ENCODE measurements at places on chromosomes 4 and X.
A peak's percentile ranks its signal among the peaks of the same experiment; 100 is the strongest.

DNA sequence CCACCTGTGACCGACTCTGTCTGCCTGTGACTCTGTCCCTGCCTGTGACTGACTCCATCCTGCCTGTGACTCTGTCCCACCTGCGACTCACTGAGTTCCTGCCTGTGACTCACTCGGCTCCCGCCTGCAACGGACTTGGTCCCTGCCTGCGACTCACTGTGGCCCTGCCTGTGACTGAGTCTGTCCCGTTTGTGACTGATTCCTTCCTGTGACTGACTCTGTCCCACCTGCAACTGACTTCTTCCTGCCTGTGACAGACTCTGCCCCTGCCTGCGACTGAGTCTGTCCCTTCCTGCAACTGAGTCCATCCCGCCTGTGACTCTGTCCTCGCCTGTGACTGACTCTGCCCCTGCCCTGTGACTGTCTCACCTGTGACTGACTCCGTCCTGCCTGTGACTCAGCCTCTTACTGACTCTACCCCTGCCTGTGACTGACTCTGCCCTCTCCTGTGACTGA lies 9.6 kb upstream of the UVSSA start:
- no peak for DNase-seq

- DNase-seq = no peak
Observed at GRCh38 chr4:108954880-108955279, 192.0 kb upstream of the ETNPPL start.

- no peak for DNase-seq
Observed at GRCh38 chrX:776061-776460, 145.5 kb downstream of the SHOX start.

- no peak for DNase-seq
Observed at GRCh38 chr4:80731436-80731835, 299.1 kb upstream of the BMP3 start.

DNA sequence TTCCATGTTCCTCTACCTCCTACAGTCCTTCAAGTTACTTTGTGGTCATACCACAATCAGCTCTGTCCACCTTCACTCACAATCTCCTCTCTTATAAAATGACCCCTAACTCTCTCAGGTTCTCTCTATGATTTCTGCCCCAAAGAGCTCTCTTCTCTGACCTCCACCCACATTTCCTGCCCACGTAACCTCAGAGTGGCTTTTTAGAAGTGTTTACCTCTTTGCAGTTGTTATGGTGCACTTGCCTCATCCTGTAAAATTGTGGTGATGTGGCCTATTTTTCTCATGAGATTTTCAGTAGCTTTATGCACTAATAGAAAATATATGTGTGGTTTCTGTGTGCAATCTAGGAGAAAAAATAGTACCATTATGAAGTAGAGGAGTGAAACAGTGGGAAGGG lies 215.8 kb downstream of the PACRGL start:
- DNase-seq = no peak

GRCh38 chr4:119794681-119795080 lies 166.1 kb upstream of the PDE5A start:
- DNase-seq = no peak

DNA sequence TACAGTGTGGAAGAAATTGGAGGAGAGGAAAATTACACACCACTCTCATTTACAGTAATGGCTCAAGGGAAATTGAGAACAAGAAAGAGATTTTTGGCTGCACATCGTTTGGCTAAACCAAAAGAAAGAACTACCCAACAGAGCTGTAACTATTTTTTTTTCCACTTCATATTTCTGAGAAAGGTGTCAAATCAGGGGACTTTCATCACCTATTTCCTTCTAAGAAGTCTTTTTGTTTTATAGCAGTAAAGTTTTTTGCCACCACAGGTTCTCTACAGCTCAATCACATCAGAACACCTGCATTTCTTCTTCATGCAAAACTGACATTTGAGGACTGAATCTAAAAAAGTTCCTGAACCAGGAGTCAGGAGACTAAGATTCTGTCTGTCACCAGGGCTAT lies 57.5 kb upstream of the TNIP3 start:
- no peak for DNase-seq

GRCh38 chr4:145176641-145177432 lies 3.6 kb downstream of the OTUD4 start:
- no peak for DNase-seq

DNA sequence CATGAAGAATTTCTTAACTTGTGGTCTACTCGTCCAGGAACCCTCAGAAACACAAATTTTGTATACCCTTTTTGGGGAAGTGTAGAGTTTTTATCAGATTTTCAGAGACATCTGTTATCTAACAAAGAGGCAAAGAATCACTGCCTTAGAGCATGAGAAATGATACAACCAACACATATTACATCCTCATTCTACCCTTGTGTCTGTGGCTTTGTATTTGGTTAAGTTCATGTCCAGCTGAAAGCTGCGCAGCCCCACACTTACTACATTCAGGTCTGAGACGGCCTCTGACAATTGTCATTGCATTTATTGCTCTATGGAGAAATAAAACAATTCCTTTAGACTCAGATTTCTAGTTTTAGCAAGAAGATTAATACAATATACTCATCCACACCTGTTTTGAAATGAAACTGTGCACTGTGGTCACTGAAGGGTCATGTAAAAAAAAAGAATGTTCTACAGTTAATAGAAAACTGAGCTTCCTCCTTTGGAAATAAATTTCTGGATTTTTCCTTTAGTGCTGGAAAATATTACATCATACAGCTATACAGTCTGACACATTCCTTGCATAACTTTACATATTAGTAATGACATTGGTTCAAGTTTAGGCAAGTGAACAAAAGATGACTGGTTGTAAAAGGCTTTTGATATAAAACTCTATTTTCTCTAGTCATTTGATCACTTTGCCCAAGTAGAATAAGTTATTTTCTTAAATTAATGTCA lies 39.8 kb downstream of the GLRB start:
- no peak for DNase-seq

DNA sequence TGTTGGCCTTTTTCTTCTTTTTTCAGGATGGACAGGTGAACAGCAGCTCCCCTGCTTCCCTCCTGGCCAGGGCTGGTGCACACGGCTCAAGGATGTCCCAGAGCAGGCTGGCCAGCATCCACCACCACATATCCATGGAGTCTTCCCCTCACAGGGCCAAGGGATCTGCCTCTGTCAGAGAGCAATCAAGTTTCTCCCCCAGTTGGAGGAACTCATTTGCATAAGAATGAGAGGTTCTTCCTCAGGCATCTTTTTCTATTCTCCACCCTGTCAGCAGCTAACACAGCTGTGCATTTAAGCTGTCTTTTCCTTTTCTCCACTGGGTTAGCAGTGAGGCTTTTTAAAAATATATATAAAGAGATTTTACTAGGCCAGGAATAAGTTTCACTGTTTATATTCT lies 143.8 kb downstream of the ANAPC10 start:
- no peak for DNase-seq

- DNase-seq = no peak
Observed at GRCh38 chr4:81919810-81920209, 448.1 kb upstream of the RASGEF1B start.

GRCh38 chr4:15402974-15403373 lies 24.9 kb upstream of the C1QTNF7 start:
- no peak for DNase-seq

- DNase-seq = no peak
Observed at GRCh38 chr4:55499495-55499894, 47.2 kb downstream of the CLOCK start.

GRCh38 chr4:150131581-150132228 lies 53.5 kb downstream of the DCLK2 start:
- DNase-seq = no peak

- DNase-seq = peak; percentile 88
Observed at GRCh38 chrX:54921427-54922021, 900 bp downstream of the TRO start.

DNA sequence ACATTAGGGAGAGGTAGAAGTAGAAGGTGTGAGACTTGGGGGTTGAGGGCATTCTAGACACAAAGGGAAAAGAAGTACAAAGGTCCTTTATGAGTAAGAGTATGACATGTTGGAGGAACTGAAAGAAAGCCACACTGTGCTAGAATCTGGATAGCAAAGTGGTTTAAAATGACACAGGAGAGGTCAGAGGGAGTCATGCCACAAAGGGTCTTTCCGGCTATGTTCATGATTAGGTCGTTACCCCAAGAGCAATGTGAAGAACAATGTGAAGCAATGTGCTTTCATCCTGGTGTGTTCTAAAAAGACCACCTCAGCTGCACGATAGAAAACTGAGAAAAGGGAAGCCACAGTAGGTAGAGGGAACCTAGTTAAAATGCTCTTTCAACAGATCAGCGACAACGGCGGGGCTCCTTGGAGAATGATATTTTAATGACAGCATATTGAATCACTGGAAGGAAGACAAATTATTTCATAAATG lies 29.2 kb downstream of the SMIM14 start:
- DNase-seq = no peak

- DNase-seq = no peak
Observed at GRCh38 chrX:34503119-34503518, 154.0 kb downstream of the TMEM47 start.

DNA sequence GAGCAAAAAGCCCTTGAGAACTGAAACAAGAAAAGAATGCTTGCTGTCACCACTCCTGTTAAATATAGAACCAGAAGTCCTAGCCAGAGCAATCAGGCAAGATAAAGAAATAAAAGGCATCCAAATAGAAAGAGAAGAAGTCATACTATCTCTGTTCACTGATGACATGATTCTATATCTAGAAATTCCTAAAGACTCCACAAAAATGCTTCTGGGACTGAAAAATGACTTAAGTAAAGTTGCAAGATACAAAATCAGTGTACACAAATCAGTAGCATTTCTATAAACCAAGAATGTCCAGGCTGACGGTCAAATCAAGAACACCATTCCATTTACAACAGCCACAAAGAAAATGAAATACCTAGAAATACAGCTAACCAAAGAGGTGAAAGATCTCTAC lies 552.7 kb upstream of the SLIT2 start:
- no peak for DNase-seq

- no peak for DNase-seq
Observed at GRCh38 chr4:40520533-40520932, 109.1 kb downstream of the RBM47 start.

DNA sequence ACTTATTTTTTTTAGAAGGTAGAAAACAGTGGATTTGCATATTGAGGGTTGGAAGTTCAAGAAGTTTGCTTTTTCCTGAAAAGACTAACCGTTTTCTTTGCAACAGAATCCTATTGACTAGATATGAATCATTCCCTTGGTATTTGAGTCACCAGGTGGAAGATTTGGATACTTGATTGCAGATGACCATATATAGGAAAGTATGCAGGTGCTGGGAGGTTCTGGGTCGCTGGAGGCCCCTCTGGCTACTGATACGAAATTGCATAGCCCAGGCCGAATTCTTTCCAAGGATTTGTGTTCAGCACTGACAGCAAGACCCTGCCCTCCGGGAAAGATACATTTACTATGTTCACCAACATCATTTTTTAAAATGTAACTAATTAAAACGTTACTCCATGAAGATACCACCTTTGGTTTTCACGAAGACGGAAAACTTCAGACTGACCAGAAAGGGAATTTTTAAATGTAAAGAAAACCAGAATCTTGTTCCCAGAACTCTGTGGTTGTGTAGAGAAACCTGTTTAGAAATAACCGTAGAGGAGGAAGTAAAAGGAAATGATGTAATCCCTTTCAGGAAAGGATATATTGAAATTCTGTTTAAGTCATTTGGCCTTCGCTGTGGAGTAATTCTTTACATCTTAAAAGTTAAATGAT lies 946 bp downstream of the ANXA3 start:
- no peak for DNase-seq

DNA sequence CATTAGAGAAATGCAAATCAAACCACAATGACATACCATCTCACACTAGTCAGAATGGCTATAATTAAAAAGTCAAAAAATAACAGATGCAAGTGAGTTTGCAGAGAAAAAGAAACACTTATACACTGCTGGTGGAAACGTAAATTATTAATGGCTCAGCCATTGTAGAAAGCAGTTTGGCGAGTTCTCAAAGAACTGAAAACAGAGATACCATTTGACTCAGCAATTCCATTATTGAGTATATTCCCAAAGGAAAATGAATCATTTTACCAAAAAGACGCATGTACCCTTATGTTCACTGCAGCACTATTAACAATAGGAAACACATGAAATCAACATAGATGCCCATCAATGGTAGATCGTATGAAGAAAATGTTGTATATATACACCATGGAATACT lies 75.0 kb downstream of the NAA11 start:
- no peak for DNase-seq

DNA sequence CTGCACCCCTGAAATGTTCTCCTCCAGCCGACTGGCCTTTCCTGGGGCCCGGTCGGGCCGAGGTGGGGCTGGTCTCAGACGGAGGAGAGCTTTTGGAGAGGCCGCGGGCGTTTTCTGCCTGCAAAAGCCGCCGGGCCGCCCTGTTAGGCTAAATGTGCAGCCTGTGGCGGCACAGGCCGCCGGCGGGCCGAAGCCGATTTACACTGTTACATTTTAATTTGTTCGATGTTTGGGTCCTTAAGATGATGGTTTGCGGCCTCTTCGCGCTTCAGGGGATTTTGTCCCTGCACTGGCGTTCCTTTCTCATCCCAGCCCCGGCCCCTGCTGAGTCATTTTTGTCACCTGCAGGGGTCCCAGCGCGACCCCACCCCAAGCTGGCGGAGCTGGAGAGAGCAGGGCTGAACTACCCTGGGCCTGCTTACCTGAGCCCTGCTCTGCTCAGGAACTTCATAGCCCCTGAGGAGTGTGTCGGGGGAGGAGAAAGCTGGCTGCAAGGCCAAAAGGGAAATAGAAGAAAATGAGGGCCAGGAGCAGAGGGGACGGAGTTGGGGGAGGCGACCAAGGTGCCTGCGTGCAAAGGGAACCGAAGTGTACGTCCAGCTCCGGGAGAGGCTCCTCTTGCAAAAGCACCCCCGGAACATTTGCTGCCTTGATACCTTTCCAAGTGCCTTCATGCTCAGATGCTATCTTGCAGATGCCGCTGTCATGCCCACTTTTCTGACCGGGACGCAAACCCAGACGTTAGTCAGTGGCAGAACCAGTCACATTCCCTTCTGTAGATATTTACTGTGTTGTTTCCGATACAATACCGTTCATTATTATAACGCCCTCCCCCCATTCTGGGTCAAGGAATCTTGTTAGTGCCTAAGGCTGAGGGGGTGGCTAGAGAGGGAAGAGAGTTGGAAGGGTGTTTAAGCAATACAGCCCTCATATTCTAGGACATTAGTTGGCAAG lies 977 bp upstream of the RBBP7 start:
- DNase-seq = no peak

GRCh38 chr4:40649321-40649720 lies 19.7 kb upstream of the RBM47 start:
- no peak for DNase-seq

DNA sequence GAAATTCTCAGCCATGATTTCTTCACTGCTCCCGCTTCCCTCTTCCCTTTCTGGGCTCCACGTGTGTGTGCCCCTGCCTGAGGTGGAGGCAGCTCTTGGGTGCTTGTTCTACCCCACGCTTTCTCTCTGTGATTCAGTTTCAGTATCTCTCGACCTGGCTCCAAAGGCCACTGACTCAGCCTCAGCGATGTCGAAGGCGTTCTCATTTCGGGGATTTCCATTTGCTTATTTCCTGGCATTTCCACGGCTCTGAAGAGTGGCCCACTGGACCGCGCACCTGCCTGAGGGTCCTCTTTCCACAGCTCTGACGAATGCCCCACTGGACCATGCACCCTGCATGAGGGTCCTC lies 52.4 kb downstream of the GAK start:
- no peak for DNase-seq

- DNase-seq = no peak
Observed at GRCh38 chrX:29155286-29155685, 568.0 kb downstream of the IL1RAPL1 start.

- DNase-seq = no peak
Observed at GRCh38 chr4:59348949-59349348, 1851.2 kb upstream of the ADGRL3 start.
